GM10248 (cell line): ENCODE measurements at places on chromosomes 3 and 15.
A peak's percentile ranks its signal among the peaks of the same experiment; 100 is the strongest.

GRCh38 chr3:128205558-128206145, 52.4 kb downstream of the EEFSEC start:
- no peak for DNase-seq

DNA sequence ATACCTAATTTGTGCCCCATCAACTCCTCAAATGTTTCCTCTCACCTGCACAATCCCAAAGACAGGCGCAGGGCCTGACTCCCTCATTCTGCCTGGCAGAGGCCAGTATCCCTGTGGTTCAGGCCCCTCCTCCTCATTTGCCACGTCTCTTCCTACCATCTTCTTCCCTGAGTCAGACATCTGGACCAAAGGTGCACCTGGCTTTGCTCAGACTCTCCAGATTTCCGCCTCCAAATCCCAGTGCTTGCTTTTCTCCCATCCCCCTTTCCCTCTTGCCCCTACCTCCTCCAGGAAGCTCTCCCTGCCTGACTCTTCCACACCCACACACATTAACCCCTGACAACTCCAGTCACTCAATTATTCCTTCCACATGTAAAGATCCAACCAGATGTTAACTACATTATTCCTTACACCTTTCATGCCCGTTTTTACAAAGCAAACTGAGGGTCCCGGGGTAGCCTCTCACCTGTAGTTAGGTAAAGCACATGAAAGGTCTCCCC, 19.6 kb downstream of the SEMA7A start:
- DNase-seq: no peak

DNA sequence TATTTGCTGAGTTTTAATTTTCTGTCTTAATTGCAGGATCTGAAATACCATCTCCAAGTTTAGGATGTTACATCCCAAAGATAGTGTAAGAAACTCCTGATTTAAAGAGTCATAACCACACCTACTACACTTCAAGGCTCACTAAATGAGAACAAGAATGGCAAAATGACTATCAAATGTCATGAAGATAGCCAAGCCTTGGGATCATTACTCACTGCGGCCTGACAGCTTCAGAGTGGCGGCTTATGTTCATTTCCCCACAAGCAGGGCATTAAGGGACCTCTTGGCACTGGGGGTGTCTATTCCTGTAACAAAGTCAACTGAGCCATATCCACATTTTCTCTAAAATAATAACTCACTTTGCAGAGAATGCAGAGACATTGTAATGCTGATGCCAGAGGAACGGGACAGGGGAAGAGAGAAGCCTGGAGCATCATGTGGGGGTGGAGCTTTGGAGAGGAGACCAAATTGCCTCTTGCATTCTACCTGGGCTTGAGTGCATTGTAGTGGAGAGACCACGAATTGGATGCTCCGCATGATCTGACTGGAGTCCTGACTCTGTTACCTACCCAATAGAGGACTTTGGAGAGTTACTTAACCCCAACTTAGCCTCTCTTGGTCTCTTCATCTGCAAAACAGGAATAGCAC, 219.2 kb downstream of the OPA1 start:
- DNase-seq: no peak

DNA sequence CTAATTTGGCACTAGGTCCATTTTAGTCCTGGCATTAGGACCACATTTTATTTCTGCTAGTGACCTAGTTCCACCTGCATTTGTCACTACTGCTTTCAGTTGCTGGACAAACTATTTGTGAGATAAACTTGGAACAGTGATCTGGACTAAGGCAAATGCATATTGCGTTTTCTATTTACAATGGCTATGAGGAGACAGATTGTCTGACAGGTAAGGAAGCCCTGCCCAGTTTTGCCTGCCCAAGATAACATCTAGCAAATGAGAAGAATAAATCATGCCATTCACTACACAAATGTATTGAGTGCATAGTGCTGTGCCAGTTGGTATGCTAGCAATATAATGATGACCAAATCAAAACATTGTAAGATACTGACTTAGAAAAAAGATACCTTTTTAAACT, 245.7 kb downstream of the GRM7 start:
- DNase-seq: no peak

DNA sequence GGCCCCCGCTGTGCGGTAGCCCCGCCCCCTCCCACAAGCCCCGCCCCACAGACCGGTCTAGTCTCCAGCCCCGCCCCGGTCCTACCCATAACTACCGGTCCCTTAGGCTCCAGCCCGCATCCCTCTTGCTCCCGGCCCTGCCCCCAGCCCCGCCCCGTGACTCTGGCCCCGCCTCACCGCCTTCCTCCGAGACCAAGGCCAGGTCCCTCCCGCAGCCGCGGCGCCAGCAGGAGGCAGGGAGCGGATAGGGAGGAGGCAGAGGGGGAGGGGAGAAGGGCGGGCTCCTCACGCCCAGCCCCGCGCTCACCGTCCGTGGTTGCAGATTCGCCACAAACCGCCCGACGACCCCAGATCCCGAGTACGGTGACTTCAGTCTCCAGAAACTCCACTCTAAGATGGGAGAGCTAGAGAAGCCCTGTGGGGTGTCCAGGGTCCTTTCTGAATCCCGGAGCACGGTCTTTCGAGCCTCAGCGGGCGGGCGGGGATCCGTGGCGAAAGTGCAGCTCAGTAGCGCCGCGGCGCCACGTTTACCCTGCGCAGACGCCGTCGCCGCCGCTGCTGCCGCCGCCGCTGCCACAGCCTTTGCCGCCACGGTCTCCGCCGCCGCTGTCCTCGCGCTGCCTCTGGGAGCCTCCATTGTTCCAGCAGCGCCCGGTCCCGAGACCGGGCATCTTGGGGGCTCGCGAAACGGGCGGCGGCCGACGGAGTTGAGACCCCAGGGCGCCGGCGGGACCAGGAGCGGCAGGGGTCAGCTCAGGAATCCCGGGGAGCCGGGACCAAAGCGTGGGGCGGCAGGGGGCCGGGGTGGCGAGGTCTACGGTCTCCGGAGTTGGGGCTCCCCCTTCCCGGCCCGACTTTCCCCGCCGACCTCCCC, at the start of gene BRPF1:
BRPF1 (plus strand) TSS at position 530 of the 874 bp plus-strand sequence. CDS start 2,406 bp downstream, outside the sequence.
- DNase-seq: peak; percentile 100

DNA sequence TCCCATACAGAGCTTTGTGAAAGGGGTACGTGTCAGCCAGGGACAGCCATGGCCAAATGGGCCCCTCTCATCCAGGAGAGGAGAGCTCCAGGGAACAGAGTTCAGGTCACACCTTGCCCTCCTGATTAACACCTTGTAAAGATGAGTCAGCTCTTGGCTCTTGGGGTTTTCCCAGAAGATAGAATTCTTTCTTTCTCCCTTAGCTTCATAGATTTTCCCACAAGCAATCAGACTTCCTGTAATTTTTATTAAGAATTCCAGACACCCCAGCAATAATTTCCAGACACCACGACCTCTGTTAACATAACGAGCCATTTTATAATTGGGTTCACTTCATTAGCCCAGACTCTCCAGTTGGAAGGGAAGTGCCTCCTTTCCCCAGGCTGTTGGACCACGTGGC, 86.4 kb downstream of the LRTM1 start:
- DNase-seq: no peak

DNA sequence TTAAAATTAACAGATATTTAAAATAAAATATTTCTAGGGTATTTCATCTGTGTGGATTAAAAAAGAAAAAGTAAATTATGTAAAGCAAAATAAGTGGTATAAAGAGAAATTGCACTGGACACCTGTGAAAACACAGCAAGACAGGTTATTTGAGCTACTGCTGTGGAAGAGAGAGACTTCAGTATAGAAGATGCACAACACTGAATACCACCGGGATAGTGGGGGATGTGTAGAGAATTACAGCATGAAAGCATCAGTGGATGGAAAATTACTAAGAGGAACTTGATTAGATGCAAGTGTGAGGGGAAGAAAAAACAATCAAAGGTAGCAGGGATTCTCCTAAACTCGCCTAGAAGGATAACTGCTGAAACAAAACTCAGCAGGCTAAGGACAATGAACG, 1242.5 kb upstream of the GBE1 start:
- DNase-seq: no peak

DNA sequence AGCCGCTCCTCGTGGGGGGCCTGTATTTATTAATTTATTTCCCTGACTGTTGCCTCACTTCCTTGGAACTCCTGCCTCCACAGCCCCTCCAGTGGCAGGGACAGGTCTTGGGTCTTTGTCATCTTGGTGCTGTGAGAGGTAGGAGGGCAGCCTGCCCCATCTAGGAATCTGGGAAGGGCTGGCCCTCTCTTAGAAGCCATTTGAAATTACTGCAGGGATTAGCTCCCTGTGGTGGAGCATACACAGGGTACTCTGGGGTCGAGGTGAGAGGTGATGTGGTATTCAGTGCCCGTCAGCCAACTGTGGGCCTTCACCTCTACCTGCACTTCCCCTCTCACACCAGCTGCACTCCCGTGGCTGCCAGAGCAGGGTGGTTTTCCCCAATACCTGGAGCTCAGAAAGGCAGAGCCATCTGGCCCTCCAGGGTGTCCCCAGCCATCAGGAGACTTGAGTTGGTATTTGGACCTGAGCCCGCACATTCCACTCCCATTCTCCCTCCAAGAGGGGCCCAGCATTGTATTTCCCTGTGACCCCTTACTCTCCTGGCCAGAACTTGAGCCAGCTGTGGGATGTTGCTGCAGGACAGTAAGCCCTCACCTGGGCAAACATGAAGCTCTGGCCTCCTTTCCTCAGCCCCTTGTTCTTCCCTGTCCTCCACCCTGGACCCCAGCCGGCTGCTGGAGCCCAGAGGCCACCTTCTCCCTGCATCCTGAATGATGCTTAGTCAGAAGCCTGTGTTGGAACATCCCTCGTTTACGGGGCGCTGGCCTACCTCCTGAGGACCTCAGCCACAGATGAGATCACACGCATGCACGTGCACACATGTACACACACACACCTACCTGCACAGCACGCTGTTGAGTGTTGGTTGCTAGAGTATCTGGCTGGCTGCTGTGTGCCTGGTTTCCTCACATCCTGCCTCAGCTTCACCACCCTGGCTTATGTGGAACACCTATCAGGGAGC, 2.0 kb upstream of the JMJD7 start:
- DNase-seq: no peak

- DNase-seq: no peak
Measured at GRCh38 chr3:161822291-161822690, 325.7 kb downstream of the OTOL1 start.

GRCh38 chr3:17913359-17913758, 170.9 kb upstream of the TBC1D5 start:
- DNase-seq: no peak

GRCh38 chr3:123295171-123295900, 93.6 kb downstream of the SEC22A start:
- DNase-seq: no peak

DNA sequence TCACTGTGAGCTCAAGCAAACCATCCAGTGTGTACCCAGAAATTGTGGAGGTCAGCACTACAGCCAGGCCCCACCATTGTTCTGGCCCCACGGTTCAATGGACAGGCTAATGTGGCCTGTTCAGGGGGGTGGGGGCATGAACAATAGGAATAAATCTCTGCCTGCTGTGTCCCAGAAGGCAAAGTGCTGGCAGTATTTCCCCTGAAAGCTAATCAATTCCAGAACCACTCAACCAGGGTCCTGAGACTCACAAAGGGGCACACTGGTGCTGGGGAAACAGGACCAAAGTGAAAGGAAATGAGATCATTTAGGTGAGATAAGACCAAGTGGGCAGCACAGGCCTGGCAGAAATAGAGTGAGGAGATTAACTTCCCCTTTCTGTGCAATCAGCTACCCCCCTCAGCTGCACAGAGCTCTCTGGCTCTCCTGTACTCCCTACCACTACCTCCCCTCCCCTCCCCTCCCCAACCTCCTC, 11.5 kb downstream of the CRYGS start:
- DNase-seq: peak; percentile 44

DNA sequence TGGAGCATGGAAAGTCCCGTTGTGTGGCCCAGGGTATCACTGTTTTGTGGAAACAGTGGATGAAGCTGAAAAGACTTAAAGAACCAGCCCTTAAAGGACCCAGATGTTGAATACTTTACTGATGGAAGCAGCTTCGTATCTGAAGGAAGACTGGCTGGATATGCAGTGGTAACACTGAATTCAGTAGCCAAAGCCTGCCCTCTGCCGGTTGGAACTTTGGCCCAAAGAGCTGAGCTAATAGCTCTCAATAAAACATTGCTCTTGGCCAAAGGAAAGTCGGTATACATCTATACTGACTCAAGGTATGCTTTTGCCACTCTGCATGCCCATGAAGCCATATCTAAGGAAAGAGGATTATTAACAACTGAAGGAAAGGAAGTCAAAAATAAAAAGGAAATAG, 885.4 kb downstream of the PDCD6IP start:
- DNase-seq: no peak

GRCh38 chr3:66567077-66567476, 66.3 kb upstream of the LRIG1 start:
- DNase-seq: no peak

DNA sequence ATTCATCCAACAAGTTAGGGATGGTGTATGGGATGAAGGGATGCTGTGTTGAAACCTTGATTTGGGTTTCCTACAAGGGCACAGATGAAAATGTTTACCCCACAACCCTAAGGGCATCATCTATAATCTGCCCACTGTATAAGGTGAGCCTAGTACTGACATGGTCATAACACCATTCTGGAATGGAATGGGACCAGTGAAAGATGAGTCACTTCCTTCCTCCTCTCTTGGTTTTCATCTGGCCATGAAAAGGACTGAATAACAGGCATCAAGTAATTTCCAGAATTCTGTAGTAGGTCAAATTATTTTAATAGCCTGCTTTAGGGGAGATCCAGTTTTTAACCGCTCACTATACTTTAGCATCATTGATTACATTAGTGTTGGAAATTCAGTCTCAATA, 538.6 kb downstream of the NR2F2 start:
- no peak for DNase-seq

DNA sequence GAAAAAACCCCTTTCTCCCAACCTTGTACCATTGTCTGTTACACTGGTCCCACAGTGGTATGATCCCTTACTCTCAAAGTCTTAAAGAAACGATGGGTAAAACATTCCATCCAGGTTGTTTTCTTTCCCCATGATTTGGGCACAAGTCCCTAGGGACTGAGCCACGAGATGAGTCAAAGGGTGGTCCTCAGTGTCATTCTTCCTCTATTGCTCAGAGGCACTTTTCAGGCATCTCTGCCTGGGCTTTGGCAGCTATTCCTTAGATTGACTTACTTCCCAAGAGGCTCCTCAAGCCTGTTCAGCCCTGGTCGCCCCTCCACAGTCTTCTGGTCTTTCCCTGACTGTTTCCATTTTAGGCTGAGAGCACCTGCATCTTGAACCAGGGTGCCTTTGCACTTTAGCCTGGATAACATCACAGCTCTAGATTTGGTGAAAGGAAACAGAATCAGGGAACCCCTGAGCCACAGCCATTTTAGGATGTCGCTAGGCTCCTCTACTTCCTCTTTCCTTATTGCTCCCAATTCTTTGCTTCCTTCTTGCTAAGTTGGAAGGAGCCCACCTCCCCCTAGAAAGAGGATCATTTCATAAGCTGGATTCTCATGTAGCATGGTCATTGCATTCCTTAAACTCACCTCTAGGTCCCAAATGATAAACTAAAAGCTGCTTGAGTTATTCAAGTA, 131.0 kb upstream of the TPRG1 start:
- DNase-seq: no peak

GRCh38 chr15:71532994-71533393, 277.4 kb upstream of the NR2E3 start:
- peak; percentile 17 for DNase-seq
